ENCODE measurements at places on chromosomes 4 and X. TPM values are rescaled to one million over a fixed set of nuclear protein-coding genes. Genes with fewer than 3 reads are reported as not detected.

GRCh38 chrX:22139822-22140221 lies 107.7 kb downstream of the PHEX start:
- DNase-seq = no peak

DNA sequence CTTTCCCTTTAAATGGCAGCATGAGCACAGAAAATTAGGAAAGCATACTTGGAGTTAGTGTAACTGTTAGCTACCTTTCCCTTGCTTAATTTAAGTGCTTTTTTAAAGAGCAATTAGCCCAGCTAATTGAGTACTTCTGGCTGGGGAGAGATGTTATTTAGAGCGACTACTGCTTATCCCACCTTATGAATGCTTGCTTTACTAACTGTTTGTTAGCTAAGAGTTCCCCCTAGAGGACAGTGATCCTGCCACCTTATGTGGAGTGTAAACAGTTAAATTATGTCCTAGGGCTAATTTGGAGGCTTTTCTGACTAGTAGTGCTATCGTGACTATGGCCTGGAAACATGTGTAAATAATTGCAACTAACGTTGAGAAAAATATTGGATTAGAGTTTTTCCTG lies 909.4 kb downstream of the FSTL5 start:
- DNase-seq = no peak

- no peak for DNase-seq
Measured at GRCh38 chr4:80183250-80184052, 13.9 kb upstream of the PRDM8 start.

GRCh38 chrX:2640436-2641150 lies 50.5 kb upstream of the CD99 start:
- no peak for DNase-seq

GRCh38 chr4:165199286-165199685 lies 8.1 kb upstream of the KLHL2 start:
- DNase-seq = no peak

DNA sequence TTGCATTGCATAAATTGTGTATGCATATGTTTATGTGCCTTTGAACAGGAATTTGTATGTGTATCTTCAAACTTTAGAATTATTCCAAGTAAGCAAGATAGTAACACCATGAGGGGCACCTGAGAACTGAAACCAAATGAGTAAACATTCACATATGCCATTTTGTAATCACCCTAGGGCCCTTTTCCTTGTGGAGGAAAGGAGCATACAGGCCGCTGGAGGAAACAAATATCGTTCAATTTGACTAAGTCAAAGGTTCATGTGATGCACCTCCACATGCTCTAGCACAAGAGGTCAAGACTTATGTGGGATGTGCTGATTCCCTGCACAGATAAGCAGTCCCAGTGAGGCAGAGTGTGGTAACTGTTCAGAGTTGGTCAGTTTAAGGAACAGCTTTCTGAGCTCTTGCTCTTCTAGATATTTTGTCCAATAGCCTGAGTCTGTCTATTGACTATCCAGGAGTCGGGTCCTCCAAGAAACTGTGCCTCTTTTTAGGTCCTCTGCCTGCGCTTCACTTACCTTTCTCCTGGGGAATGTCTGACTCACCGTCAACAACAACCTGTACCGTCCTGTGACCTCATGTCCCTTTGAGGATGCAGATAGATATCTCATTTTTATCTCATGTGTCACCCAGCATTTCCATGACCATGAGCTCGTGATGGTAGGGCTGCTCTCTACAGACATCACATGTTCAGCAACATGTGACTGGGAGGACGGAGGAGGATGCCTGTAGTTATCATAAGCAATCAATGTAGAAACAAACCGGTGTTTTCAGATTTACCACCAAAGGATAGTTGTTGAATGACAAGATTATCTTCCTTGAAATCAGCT lies 196.9 kb downstream of the NWD2 start:
- no peak for DNase-seq

DNA sequence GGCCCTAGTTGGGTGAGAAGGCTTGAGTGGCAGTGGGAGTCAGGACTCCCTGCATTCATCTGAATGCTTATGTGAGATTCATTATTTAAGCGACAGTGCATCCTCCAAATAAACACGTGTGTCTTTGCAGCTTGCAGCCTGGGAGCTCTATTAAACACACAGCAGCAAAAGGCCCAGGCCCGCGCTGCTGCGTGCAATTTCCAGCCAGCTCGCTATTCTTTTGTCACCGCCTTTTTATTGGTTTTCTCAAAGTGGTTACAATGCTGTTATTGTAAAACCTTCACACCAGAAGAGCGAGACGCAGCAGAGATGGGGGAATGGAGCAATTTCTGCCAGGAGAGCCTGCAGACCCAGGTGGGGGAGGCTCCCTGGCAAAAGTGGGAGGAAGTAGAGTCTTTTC lies 252.5 kb downstream of the BCOR start:
- no peak for DNase-seq

DNA sequence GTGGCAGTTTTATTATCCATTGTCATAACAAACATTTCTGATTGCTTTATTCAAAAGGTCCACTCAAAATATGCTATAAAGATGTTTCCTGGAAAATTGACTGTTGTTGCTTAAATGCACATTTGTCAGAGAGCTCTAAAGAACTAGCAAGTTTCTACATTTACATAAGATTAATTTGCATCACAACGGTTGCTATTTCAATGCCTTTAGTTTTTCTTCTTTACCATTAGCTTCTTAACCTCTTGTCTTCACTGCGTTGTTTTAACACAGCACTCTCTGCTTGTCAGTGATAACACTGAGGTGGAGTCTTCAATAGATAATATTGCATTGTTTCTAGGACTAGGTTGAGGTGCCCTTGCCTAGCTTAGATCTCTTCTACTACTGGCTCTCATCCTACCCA lies 76.7 kb upstream of the GALNT7 start:
- no peak for DNase-seq

DNA sequence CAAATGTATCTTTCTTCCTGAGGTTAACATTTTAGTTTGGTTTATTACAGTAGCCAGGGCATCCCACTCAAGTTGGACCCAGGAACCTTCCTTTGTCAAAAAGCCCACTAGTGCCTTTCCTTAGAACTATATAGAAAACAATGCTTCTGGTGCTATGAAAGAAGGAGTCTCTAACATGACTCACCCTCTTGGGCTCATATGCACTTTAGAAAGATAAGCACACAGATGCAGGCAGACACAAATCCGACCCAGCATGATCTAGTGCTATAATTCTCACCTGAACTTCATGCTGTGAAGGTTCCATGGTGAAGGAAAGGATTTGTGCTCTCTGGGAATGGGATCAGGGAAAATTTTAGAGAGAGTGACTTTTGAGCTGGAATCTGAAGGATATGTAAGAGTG lies 289.4 kb downstream of the ANKRD50 start:
- DNase-seq = no peak

DNA sequence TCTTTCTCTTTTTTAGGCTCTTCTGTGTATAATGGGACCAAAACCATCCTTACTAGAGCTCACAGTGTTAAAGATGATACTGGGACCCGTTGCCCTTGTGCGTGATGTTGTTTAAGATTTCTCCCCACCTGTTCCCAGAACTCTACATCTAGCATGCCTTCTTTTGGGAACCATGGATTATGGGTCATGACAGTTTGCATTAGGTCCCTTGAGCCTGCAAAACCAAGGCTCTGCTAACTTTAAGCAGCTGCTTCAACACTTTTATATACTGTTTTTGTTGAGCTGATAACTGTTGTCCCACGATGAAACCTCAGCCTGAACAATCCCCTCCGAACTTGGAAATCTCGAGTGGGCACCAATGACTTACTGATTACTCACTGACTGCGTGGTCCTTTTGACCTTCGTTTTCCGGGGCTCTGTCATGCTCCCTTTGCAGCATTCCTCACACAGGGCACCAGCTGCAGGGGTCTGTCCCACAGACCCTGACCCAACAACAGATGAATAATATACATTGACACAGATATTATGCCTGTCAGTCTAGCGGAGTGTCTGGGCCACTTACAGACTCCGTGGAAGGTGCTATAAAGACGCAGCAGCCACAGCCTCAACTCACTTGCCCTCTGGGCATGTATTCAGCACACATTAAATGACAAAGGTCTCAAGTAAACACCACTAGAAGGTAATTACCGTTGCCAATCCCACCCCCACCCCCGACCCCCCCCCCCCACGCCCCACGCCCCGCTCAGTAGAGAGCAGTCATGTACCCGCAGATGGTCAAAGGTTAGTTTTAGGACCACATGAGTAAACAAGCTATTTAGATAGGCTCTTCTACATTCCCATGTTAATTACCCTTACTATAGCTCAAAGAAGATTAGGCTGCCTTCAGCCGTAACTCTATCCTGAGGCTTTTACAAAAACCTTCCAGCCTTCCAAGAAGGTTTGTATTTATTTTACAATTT lies 162.0 kb upstream of the WDFY3 start:
- no peak for DNase-seq

DNA sequence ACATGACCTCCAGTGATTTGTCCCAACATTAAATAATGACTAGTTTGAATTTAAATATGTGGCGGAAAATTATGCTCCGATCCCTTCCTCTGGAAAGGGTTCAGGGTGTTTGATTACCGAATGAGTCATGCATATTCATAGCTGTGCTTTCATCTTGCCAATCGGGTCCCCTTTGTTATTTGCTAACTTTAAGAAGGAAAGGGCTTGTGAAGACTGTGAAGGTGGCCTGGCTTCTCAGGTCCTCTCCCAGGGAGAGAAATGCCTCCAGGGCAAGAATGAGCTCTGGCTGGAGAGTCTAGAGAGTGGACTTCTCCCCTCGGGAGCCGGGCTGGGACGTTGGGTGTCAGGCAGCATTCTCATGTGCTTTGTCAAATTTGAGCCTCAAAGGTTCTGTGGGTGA lies 155.5 kb upstream of the PSAPL1 start:
- no peak for DNase-seq

GRCh38 chr4:157320092-157320491 lies 99.6 kb downstream of the GRIA2 start:
- DNase-seq = no peak

DNA sequence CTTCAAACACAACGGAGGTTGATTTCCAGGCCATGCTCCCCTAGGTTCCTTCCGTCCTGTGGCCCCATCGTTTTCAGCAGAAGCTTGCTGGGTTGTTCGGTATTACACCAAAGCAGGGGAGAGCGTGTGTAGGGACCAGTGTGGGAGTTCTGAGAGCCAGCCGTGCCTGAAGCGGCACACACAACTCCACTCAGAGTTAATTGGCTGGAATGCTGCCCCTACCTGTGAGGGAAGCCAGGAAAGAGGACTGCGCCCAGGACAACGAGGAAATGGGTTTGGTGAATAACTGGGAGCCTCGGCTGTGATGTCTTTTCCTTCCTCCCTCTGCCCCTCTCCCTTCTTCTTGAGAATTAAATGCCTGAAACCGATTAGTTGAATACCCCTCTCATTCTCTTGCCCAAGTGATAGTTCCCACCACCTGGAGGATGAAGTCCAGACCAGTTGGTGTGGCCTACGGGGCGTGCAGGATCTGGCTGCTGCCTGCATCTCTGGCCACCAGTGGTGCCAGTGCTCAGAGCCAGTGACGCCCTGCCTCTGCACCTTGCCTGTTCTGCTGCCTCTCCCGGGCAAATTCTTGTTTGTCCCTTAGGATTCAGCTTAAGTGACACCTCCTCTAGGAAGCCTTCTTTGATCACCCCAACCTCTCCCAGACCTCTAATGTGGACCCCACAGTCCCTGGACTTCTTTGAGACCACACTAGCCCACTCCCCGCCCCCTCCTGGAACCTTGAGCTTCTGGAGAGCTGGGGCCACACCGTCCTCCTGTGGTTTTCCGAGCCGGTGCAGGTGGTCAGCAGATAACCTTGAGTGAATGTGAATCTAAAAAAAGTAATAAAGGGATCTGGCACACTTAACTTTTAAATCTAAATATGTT lies 33.6 kb downstream of the TBC1D14 start:
- no peak for DNase-seq

GRCh38 chr4:116015062-116015461 lies 901.6 kb upstream of the NDST4 start:
- no peak for DNase-seq

DNA sequence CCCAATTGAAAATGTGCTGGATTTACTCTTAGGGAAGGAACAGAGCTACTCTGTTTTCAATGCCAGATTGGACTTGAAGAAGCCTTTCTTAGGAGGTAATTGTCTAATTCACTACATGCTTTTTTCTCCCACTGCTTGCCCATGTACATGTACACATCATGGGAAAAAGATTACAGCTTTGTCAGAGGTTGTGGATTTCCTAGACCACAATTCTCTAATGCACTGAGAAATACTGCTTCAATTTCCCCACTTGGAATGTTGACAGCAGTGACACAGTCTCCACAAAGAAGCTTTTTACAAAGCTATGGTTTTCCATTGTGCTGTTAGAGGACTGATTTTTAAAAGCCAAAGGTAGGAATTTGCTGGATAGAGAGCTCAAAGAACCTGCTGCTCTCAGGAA lies 19.5 kb downstream of the ZAR1 start:
- no peak for DNase-seq

GRCh38 chr4:152304220-152304619 lies 231.7 kb downstream of the FBXW7 start:
- no peak for DNase-seq

- DNase-seq = no peak
Measured at GRCh38 chr4:6582889-6583490, 8.0 kb downstream of the MAN2B2 start.

DNA sequence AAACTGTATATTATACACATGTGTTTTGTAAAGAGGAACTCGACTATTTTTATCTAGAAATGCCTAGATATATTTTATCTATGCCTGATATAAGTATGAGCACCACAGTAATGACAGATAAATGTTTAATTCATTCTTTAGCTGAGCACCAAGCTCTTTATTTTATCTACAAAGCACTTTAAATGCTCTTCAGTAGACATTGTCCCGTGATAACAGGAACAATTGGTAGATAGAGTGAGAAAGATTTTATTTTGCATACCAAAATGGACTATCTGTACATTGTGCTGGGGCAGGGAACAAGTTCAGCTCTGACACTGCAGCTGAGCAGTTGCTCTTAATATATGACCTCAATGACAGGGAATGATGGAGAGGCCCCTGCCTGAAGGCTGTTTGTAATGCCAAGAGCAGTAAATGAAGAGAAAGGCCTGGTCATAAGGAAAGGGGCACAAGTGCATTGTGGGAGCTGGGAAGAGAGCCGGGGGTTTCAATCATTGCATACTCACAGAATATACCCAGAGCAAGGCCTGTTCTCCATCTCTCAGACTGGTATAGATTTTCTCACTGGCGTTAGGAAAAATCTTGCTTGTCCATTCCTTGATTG lies 57.3 kb downstream of the SEPTIN11 start:
- no peak for DNase-seq

DNA sequence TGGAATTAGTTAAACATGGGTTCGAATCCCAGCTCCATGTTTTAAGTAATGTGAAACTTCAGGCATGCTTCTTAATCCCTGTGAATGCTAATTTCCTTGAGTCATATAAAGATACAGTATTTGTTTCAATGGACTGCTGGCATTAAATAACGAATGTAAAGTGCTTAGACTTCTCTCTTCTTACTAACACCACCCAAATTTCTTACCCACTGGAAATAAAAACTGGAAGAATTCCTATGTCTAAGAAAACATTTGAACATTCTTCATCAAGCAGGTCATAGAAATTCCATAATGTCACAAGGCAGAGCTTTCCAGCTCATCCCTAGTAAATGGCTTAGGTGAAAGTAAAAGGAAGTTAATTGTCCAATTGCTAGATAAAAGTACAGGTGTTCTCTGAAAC lies 172.5 kb downstream of the ANK2 start:
- no peak for DNase-seq

Gene LEF1
- 11.6 TPM for total RNA-seq

Gene APELA
- total RNA-seq = not detected

Gene CLTRN
- total RNA-seq = 0.49 TPM

Gene IL13RA1
- total RNA-seq = 24.5 TPM

Gene KIAA1210
- not detected for total RNA-seq

Gene ANOS1
- 2.7 TPM for total RNA-seq

Data from lower leg skin (tissue), 4 donors.